ENCODE measurements at places on chromosomes 12 and 14. TPM values are rescaled to one million over a fixed set of nuclear protein-coding genes. Genes with fewer than 3 reads are reported as not detected.

GRCh38 chr12:22821985-22822384 lies 197.0 kb downstream of the ETNK1 start:
- no peak for DNase-seq

- no peak for DNase-seq
These were observed 100.1 kb downstream of the PLEKHG7 start for GRCh38 chr12:92802906-92803305.

DNA sequence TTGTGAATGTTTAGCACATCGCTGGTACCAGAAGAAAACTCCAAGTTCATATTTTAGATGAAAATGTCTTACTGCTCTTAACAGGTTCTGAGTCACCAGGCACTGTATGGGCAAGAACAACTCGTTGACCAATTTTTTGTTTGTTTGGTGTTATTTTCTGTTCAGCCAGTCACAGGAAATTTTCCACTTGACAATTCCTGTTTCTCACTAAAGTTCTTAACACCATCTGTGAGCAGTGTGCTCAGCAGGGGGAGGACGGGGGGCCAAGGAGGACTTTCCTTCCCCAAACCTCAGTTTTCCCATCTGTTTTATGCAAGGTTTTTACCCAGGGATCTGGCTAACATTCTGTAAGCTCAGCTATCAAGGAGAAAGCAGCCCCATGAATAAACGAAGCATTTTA lies 3.0 kb downstream of the NUAK1 start:
- DNase-seq, result no peak

DNA sequence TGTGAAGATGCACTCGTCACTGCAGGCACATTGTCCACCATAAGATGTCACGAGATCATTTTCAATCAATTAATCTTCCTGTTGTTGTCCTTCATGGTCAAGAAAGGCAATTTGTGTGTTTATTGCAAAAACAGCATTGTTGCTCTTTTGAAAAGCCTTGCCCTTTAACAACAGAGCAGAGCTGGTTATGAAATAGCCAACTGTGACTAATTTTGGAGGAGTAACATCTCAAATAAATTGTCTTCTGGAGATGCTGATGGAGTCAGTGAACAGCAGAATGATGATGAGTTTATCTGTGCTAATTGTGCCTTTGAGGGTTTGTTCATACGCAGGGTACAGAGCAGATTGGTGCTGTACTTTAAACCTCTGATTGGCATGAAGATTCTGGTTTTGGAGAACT lies 88.3 kb upstream of the E2F7 start:
- no peak for DNase-seq

DNA sequence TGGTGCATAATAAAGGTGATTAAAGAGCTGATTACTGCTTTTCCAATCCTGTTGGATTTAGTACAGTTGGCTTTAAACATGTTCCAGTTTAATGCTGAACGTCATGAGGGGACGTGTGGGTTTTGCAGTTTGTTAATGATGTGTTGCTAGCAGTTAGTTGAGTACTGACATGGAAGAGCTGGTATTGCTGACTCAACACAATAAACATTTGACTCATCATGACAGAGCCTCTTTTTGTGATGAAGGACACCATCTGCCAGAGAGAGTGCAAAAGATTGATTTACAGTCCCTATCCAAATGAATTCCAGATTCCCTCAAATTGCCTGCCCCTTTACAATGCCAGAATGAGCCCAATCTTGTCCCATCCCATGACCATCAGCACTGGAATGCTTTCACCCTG lies 346.2 kb upstream of the PRICKLE1 start:
- DNase-seq, result no peak

- DNase-seq, result peak; percentile 57
These were observed 1.1 kb upstream of the NUDT4 start for GRCh38 chr12:93376436-93377251.

- DNase-seq, result no peak
These were observed 3.5 kb downstream of the CISTR start for GRCh38 chr12:53748072-53748840.

- DNase-seq, result no peak
These were observed 15.5 kb downstream of the PKP2 start for GRCh38 chr12:32881107-32881506.

GRCh38 chr12:62371661-62372060 lies 95.0 kb upstream of the MON2 start:
- DNase-seq, result no peak

GRCh38 chr14:75143761-75144527 lies 17.1 kb upstream of the NEK9 start:
- no peak for DNase-seq

- DNase-seq, result no peak
These were observed 455.8 kb downstream of the PCNX1 start for GRCh38 chr14:71362920-71363584.

DNA sequence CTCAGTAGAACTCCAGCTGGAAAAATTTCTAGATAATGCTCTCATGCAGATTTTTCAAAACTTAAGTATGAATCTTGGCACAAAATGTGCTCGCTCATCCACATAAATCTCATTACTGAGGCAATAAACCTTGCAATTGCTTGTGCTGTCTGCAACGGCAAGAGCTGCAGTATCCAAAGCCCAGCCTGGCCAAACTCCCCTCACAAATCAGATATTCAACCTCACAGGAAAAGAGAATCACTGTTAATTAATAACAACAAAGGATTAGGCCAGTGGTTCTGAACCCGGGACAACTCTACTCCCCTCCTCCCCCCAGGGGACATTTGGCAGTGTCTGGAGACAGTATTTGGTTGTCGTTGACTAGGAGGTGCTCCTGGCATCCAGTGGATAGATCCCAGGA lies 19.2 kb upstream of the CORO1C start:
- DNase-seq, result no peak

DNA sequence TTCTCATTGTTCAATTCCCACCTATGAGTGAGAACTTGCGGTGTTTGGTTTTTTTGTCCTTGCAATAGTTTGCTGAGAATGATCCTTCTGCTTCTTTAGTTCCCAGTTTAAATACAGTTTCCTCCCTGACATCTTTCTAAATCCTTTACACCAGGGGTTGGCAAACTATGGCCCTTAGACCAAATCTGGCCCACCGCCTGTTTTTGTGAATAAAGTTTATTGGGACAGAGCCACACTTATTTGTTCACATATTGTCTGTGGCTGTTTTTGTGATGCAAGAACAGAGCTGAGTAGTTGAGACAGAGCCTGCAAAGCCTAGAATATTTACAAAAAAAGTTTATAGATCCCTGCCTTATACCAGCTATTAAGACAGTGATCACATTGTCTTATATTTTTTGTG lies 53.7 kb downstream of the SERPINA10 start:
- no peak for DNase-seq

- no peak for DNase-seq
These were observed 817 bp upstream of the MDM1 start for GRCh38 chr12:68332728-68333630.

DNA sequence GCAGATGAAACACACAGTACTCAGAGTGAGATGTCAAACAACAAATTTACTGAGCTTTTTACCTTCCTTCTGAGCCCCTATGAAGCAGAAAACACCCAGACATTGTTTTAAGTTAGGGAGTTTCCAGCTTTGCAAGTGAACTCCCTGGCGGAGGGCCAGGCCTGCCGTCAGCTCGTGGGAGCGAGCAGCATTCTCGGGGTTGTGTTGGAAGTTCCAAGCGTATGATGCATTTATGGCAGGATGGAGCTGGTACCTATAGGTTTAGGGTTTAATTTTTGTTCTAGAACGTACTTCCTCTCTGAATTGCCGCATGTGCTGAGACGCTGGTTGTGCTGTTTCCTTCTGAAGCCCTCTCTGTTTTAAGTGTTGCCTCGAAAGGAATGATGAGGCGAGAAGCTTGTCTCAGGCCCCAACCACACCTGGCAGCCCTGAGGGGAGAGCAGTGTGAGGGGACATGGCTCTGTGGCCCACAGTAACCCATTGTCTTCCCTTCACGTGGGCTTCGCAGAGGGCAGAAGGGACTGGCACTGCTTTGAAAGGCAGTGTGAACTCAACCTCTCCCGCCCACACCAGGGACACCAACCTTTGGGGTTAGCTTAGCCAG lies 76.6 kb downstream of the SSPN start:
- no peak for DNase-seq

- DNase-seq, result no peak
These were observed 42.7 kb downstream of the ALX1 start for GRCh38 chr12:85322715-85323114.

Gene MANSC1
- 23.0 TPM for total RNA-seq

Gene ALG10
- 9.9 TPM for total RNA-seq

Gene RNASE4
- total RNA-seq, result 3.6 TPM

Gene DEPDC4
- 1.5 TPM for total RNA-seq

Gene RNU4-1
- under 0.01 TPM for total RNA-seq

Gene LYSET
- 23.3 TPM for total RNA-seq
